ENCODE measurements at places on chromosomes 16 and 17.

DNA sequence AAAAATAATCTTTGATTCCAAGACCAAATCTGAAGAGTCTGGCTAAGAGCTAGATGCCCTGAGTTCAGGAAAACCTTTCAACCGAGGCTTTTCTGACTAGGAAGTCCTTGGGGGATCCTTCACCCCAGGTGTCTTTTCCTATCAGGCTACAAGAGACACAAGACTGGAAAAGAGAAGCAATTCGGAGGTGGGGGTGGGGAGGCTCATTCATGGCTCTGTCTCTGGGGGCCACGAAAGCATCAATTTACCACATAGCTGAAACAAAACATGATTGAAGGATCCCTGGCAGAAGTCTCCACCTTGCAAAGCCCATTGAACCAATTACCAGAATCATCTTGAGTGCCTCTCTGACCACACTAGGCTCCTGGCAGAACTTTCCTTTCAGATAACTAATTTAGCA lies 239.8 kb upstream of the SALL1 start:
- no peak for DNase-seq

- DNase-seq = peak; percentile 79
These were observed at the start of gene KIAA0513 for GRCh38 chr16:85027349-85027957. Gene KIAA0513, plus strand, starts transcription at chr16:85027795. Its CDS starts 39,277 bp downstream, at chr16:85067072.

- DNase-seq = no peak
These were observed 2.8 kb downstream of the PKMYT1 start for GRCh38 chr16:2977440-2977839.

- DNase-seq = peak; percentile 40
These were observed 4.9 kb downstream of the TIMM22 start for GRCh38 chr17:1001640-1002411.

- DNase-seq = no peak
These were observed 725 bp downstream of the ABCA3 start for GRCh38 chr16:2339521-2340484.

DNA sequence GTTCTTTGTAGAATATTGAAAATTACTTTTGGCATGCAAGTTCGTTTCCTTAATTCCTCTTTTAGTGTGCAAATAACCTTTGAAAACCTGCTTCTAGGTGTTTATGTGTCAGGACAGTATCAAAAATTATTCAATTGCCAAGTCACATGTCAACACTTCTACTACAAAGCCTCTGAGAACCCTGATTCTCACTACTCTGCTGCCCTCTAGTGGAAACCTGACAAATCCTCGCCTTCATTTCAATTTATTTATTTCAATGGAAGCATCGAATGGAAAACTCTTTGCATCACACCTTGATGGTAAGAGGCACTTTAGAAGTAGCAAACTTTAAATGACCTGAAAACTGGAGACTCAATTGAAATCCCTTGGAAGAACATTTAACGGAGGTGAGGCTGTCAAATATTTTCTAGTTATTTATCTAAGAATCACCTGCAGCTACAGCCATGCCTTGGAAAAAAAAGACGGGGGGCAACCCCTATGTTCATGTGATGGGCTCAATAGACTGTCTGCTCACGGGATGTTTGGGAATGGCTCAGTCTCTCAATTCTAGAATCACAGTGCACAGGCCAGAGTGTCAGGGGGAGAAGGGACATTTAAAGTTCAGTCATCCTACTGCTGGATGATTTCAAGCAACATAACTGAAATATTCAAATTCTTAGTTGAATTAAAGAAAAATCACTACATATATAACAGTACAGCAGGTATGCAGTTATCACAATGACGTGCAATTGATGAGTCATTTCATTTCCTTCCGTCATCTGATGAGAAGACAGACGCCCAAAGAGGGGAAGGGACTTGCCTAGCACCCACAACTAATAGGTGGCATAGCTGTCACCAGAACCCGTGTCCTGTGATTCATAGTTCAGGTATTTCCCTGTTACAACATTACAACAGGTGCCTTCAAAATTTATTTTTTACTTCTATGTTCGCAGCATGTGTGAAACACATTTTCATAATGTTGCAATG lies 563.9 kb downstream of the TOX3 start:
- DNase-seq = no peak

DNA sequence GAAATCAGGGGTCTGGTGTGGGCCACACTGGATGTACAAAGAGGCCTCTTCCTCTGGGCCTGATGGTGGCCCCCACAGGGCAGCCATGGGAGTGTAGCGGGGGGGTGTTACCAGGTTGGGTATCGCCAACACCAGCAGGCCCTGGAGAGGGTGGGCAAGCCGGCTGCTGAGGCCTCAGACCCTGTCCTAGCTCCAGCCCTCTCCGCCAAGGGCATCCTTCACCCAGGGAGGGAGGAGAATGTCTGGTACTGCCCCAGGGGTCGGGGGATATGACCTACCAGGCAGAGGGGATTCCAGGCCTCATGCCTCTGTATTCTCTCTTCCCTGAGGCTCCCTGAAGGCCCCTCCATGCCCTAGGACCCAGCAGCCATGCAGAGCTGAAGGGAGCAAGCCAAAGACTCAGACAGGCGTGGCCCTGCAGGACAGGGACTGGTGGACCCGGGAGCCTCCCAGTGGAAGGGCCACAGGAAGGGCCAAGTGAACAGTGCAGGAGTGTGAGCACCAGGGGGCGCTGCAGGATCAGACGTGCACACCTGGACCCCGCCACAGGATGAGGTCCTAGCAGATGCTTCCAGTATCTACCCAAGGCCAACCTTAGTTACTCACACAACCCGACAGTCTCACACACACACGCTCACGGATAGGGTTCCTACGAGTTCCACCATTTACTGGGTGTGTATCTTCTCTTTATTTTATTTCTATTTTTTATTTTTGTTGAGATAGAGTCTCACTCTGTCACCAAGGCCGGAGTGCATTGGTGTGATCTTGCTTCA lies 10.9 kb upstream of the CES4A start:
- peak; percentile 65 for DNase-seq

DNA sequence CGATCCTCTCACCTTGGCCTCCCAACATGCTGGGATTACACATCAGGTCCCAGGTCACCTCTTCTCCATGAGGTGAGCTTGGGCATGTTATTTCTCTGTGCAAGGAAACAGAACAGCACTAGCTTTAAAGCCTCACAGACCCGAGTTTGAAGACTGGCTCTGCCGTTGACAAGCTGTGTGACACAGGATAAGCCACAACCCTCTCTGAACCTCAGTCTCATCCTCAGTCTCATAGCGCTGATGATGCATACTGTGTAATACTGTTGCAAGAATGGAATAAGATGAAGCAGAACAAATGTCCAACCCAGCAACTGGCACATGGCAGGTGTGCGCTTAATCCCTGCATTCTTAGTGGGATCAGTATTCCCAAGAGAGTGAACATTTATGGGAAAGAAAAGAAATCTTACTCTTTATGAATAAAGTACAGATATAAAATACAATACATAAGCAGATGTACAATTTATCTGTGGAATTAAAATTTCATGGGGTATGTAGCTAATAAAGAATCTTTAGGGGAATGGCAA lies 43.5 kb downstream of the ABAT start:
- no peak for DNase-seq

- no peak for DNase-seq
These were observed 23.9 kb upstream of the TOM1L1 start for GRCh38 chr17:54876656-54877195.

DNA sequence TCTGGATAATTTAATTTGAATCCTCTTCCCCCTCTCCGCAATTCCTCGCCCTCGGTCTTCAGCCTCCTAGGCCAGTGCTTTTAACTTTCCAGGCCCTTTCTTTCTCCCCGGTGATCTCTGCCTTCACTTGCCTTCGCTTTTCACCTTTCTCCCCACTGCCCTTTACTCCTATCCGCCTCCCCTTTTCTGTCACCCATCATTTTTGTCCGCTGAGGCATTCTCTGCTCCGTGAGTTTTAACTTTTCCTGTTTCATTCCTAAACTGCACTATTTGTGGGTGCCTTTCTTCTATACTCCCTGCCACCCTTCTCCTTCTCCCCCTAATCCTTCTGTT lies 729 bp downstream of the LONP2 start:
- DNase-seq = no peak

DNA sequence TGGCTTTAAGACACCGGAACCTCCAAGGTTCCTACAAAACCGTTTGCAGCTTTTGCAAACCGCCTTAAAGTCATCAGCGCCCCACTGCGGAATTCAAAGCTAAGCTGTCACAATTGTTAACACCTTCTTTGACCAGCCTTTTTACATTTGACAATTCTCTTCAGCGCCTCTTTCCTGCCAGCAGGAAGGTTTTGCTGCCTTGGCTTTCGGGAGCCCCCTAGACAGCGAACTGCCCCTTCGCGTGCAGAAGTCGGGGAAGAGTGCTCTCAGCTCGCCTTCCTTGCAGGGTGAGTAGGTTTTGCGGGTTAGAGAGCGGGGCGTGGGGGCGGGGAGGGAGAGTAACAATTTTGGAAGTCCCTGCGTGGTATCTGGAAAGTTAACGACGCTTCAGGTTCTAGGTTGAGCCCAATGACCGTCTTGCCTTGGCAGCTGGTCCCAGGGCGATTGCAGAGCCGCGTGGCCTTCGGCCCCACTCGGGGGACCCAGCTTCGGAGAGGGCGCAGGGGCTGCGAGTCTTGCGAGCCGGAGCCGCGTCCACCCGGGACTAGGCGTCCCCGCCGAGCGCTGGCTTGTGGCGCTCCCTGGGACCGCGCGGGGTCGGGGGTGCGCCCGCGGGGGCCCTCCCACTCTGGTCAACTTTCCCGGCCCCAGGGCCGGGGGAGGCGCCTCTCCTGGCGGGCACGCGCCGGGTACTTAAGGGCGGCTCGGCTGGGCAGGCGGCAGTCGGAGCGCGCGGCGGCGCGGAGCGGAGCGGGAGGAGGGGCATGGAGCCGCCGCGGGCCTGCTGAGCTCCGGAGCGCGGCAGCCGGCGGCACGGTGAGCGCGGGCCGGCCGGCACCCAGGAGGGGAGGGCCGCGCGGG lies at the start of gene HAS3:
TSS of gene HAS3 (plus strand) at position 153 of the 861 bp plus-strand sequence. CDS start 3,743 bp downstream, outside the sequence.
- peak; percentile 24 for DNase-seq

- DNase-seq = no peak
These were observed 15.1 kb upstream of the FOXJ1 start for GRCh38 chr17:76155988-76156661.

DNA sequence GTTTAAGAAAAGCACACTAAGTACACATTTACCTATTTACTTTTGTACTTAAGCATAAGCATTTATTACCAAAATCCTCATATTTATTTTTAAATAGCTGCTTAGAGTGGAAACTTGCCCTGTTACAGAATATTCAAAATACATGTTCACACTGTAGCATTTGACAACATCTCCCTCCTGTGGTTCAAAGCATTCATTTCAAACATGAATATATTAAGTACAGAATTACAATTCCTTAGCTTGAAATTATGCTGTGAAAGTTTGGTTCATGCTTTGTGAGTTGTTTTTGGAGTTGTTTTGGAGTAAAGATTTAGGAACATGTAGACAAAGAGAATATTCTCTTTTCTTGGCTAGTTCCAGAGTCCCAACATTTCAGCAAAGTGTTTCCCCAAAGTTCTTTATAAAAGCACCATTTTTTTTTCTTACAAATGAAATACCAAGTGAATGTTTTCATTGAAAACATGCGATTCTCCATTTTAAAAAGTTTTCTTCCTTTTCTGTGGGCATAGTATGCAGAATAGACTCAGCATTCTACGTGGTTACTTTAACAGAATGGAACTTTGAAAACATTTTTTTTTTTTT lies 33.2 kb downstream of the TUBD1 start:
- no peak for DNase-seq

DNA sequence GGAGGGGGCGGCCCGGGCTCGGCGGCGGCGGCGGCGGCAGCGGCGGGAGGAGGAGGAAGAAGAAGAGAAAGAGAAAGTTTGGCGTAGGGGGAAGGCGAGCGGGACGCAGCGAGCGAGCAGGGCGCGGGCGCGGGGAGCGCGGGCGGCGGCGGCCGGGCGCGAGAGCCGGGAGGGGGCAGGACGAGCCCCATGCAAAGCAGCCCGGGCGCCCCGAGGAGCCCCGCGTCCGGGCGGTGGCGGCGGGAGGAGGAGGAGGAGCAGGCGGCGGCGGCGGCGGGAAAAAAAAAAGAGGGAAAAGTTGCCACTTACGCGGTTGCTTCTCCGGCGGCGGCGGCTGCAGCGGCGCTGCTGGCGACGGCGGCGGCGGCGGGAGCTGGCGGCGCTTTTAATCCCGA lies 10.3 kb upstream of the ZFHX3 start:
- peak; percentile 5 for DNase-seq

DNA sequence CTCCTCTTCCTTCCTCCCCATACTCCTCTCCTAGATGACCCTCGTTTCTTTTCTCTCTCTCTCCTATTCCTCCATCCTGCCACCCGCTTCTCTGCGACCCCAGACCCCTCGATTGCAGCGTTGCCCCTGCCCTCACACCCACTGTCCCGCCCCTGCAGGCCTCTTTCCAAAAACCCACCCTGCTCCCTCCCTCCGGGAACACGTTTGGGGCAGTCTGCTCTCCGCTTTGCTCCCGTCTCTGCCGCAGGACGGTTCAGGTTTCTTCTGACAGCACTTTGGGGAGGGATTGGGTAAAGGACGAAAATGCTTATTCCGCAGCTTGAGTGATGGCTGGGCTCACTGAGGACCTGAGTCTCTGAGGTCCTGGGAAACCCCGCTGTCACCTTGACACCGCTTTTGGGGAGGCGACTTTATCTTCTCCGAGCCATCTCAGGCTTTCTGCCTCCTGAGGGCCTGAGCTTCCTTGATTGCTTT lies 690 bp downstream of the NDE1 start:
- no peak for DNase-seq

DNA sequence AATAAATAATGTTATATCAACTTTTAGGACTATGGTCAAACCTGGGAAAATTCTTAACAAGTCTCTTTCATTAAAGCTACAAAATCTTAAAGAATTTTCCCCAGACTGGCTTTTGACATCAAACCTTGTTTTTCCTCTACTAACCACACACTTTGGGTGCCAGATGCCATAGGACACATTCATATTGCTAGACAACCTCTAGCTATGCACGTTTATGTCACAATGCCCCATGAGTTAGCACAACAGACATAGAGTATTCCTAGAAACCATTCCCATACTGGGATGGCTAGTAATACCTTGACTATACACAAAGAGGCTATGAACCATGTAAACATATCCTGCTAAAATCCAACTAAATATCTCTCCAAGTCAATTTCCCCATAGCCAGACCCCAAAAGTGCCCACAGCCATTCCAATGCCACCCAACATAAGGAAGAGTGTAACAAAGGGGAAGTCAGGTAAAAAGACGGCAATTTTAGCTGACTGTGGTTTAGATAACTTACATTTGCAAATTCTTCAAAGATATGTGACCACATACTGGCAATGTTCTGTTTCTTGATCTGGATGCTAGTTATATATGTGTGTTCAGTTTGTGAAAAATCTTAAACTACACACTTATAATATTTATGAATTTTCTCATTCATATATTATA lies 23.4 kb downstream of the SMURF2 start:
- no peak for DNase-seq

GRCh38 chr17:50839591-50840310 lies 4.4 kb downstream of the WFIKKN2 start:
- DNase-seq = no peak

GRCh38 chr17:66200685-66201092 lies 8.8 kb upstream of the CEP112 start:
- DNase-seq = peak; percentile 51

DNA sequence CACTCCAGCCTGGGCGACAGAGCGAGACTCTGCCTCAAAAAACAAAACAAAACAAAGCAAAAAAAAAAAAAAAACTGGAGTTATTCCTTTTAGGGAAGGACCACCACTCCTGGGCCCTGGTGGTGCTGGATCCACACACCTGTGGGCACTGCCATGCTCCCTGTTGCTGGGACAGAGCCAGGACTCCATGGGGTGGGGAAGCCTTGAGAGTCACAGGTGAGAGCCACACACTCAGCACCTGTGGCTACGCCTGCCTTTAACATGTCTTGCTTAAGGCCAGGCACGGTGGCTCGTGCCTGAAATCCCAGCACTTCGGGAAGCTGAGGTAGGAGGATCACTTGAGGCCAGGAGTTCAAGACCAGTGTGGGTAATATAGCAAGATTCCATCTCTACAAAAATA lies 18.3 kb downstream of the PDIA2 start:
- DNase-seq = no peak

GRCh38 chr17:17387498-17388362 lies 84.6 kb downstream of the NT5M start:
- no peak for DNase-seq

Measured in T1000 (cell line).